ENCODE measurements at places on chromosomes 7 and 10.

- no peak for DNase-seq
Observed at GRCh38 chr10:71447676-71448075, 51.0 kb downstream of the CDH23 start.

DNA sequence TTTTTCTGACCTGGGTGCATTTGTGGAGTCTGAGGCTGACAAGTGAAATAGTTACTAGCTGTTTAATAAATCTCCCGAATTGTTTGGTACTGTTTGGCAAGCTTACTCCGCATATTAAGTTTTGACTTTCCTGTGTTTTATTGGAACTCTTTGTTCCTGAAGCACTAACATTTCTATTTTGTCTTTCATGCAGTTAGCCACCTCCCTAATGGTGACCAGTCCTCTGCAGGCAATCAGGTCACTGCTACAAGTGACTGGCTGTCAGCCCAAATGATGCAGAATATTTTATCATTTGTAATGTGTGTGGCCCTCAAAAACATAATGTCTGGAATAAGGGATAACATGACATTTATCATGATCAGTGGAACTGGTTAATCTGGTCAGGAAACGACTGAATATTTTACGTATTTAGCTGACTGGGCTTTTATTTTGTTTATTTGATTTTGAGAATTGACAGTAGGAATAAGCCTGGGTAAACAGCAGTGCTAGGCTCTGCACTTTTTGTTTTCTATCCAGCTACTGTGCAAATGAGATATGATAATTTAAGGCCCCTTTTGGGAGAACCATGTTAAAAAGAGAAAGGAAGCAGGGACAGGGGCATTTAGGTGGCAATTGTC lies 82.9 kb downstream of the ST7 start:
- no peak for DNase-seq

GRCh38 chr10:4013651-4014121 lies 228.7 kb upstream of the KLF6 start:
- no peak for DNase-seq

- DNase-seq, result no peak
Observed at GRCh38 chr7:36979810-36980248, 255.5 kb upstream of the AOAH start.

DNA sequence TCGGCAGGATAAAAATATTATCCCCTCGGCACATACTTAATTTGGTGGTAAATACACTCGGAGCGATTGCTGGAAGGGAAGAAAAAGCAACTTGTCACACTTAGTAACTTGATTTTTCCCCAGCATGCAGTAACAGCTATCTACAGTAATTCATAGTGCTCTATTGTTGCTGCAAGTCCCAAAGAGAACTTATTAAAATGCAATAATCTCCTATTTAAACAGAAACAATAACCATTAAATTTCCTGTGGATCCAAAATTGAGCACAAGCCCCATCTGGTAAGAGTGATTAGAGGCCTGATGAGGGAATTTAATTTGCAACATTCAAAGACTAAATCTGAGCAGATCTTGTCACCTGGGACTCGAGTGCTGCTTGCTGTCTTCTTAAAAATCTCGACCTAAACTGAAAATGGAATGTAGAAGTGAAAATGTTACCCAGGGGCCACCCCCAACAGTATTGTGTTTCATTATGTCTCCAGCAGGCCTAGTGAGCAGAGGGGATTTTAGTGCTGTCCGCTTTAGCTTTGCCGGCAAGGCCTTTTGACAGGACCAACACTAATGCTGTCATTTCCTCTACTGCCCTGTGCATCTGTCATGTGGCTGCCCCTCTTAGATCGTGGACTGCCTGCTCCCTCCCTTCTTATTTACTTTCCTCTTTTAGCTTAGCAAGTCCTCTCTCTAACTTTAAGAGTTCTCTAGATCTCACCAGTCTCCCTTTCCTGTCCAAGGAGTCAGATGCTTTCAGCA lies 639.7 kb downstream of the AUTS2 start:
- no peak for DNase-seq

- DNase-seq, result no peak
Observed at GRCh38 chr10:73645251-73645650, 4.0 kb upstream of the MYOZ1 start.

GRCh38 chr10:75507469-75507868 lies 76.0 kb downstream of the LRMDA start:
- no peak for DNase-seq

- DNase-seq, result no peak
Observed at GRCh38 chr7:3984456-3984855, 683.4 kb downstream of the SDK1 start.

GRCh38 chr10:30171601-30172000 lies 112.2 kb upstream of the JCAD start:
- no peak for DNase-seq

- DNase-seq, result no peak
Observed at GRCh38 chr7:34309116-34309515, 348.9 kb upstream of the NPSR1 start.

- no peak for DNase-seq
Observed at GRCh38 chr10:93123766-93124165, 50.1 kb downstream of the CYP26A1 start.

DNA sequence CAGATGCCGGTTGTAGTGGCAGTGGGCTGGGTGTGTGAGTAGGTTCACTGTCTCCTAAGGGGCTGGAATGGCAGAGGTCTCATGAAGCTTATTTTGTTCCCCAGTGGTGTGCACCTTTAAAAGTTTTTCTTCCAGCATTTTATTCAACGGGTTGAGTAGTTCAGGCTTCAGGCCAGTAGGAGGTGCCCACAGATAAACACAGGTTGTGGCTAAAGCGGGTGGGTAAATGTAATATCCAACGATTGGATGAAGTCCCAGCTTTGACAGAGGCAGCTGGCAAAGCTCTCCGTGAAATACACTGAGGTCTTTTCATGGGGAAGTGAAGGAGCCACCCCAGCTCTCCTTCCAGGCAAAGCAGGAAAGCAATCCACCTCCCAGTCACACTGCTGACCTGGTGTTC lies 339.8 kb upstream of the LRRTM3 start:
- DNase-seq, result no peak

DNA sequence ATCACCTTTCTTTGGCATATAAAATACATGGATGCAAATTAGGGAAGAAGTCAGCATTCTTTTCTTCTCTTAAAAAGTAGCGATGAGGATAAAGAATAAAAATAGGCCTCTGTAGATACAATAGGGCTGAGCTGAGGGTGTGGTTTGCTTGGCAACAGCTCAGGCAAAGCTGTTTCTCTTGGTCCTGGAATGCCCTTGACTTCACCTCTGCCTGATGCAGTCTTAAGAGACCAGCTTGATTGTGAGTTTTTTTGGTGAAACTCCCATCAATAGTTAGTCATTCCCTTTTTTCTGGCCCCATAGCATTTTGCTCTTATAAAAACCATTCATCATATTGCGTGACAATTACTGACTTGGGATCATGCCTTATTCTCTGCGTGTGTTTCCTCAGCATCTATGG lies 42.1 kb upstream of the MKLN1 start:
- DNase-seq, result no peak

DNA sequence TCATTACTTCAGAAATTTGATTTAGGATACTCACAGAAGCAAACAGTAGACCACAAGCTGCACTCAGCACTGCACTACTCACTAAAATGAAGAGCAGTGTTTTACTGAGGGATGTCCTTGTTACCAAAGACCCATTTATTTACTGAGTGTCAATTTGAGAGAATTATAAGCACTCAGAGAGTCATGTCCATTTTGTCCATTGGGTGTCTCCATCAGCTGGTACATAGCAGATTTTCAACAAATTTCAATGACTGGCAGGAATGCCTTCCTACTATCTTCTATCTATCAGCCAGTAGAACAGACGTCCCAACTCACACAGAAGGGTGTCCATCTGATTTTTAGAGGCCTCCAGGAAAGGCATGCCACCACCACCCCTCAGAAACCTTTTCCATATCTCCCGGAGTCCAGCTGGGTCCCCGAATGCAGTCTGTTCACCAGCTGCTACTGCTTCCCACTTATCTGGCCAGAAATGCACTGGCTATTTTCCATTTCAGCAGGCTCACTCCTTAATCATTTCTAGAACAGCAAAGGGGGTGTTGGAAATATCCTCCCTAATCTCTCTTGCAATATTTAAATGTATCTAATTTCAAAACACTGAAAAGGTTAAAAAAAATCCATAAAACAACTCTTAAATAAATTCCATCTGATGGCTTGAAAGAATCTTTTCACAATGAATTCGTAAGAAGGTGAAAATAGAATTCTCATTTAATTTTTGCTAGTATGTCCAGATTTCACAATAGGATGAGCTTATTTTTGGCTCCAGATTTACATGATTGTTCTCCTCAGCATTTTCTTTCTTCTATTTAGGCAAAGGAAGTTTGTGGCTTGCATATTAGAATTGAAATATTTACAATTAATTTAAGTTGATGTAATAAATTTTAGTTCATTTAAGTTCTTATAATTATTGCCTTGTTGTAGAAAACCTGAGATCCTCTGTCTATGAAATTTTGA lies 1164.0 kb upstream of the CELF2 start:
- no peak for DNase-seq

GRCh38 chr10:87961314-87961713 lies 97.9 kb downstream of the PTEN start:
- DNase-seq, result no peak

- DNase-seq, result no peak
Observed at GRCh38 chr10:114266521-114266920, 27.5 kb downstream of the VWA2 start.

GRCh38 chr7:129225206-129225930 lies 538 bp downstream of the AHCYL2 start:
- DNase-seq, result peak; percentile 69

GRCh38 chr10:78560341-78560688 lies 508.5 kb upstream of the ZMIZ1 start:
- no peak for DNase-seq

- DNase-seq, result no peak
Observed at GRCh38 chr10:132132421-132132841, 54.3 kb upstream of the DPYSL4 start.

DNA sequence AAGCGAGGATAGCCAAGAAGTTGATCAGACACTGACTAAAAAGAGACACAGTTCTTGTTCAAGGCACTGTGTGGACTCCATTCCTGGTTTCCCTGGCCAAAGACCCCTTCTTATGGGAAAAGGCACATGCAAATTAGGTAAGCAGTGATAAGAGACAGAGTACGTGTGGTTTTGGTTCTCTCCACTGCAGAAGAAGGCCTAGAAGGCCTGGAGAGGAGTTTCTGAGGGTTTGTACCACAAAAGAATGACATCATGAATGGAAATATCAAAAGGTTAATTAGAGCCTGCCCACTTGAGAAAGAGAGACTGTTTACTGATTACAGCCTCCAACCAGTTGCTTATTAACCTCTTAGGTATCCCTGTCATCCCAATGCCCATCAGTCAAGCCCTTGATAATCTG lies 137.5 kb downstream of the ZNF365 start:
- DNase-seq, result no peak

DNA sequence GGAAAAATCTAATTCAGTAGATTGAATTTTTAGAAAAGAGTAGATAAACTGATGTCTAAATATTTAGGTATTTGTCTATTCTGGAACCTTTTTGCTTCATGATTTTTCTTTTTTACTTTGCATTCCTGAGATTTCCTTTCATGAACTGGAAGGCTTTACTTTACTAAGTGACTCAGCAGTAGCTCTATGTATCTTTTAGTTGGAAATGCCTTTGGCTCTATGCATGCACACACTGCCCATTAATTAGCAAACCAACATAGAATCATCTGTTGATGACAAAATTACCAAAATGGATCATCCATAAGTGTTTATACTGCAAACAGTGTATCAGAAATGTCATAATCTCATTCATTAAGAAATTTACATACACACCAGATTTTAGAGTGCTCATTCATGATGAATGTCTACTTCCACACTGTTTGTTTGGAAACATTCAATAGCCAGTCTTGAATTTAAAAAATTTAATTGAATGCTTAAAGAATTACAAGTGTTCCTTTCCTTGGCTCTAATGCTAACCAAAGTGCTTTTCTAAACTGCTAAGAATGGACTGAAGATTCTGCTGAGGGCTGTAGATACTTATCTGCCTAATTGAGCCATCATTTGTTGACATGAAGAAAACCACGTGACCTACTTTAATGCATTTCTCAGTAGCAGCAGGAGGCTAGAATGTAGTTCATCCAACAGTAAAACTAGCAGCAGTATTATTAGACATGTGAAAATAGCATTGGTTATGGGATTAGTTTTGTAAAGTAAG lies 282.0 kb downstream of the ADK start:
- DNase-seq, result no peak

- DNase-seq, result no peak
Observed at GRCh38 chr7:75953431-75953830, 38.5 kb downstream of the POR start.

Measured in SW480 (cell line).